ENCODE measurements at places on chromosomes 3 and 15. TPM values are rescaled to one million over a fixed set of nuclear protein-coding genes. Genes with fewer than 3 reads are reported as not detected.

THSD4 gene
- 31.1 TPM for total RNA-seq

GRCh38 chr15:68704496-68705021, 116.1 kb downstream of the ANP32A start:
- peak; percentile 20 for DNase-seq

DNA sequence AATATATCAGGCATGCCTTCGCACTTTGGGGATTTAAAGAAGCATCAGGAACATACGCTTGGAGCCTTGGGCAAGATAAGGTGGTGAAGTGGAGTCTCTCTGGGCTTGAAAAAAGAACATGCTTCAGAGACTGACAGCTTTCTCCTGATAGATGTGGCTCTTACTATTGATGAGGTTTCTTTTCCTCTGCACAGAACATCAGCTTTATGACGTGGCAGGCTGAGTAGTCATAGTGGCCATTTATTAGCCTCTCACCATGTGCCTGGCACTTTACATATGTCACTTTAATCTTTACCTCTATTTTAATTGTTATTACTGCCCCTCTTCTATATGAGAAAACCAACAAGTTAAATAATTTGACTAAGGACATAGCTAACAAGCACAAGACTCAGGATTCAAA, 19.0 kb upstream of the LRRC58 start:
- no peak for DNase-seq

DNA sequence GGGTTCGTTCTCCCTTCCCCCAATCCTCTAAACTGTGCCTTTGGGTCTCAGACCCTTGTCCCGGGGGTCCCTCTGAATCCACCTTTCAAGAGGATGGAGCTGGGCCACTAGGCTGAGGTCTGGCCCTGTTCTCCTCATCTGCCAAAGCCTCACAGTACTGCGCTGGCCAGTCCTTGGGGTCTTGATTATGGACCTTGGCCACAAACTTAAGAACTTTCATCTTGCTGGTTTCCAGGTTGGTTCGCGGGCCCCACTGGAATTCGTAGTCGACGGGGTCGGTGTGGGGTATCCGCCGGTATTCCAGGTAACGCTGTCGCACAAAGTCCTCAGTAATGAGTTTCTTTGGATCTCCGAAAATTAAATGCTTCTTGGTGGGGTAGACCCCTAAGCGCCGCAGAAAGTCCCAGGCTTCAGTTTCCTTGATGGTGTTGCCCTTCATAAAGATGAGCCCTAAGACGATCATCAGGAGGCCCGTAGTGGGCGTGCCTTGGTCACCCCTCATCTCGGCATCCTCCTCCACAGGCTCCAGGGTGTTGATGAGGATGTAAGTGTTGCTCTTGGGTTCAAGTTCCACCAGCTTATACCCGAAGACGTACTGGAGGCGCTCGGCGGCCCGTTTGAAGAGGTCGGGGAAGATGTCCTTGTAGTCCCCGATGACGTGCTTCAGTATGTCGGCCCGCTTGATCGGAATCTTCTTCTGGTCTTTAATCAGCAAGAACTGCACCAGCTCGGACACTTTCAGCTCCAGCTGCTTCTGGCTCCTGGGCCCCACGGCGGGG, 727 bp downstream of the NSMCE3 start:
- peak; percentile 34 for DNase-seq

- DNase-seq: no peak
These were observed 368.6 kb upstream of the THRB start for GRCh38 chr3:24863215-24863614.

GOLGA6L7 gene
- not detected for total RNA-seq

DNA sequence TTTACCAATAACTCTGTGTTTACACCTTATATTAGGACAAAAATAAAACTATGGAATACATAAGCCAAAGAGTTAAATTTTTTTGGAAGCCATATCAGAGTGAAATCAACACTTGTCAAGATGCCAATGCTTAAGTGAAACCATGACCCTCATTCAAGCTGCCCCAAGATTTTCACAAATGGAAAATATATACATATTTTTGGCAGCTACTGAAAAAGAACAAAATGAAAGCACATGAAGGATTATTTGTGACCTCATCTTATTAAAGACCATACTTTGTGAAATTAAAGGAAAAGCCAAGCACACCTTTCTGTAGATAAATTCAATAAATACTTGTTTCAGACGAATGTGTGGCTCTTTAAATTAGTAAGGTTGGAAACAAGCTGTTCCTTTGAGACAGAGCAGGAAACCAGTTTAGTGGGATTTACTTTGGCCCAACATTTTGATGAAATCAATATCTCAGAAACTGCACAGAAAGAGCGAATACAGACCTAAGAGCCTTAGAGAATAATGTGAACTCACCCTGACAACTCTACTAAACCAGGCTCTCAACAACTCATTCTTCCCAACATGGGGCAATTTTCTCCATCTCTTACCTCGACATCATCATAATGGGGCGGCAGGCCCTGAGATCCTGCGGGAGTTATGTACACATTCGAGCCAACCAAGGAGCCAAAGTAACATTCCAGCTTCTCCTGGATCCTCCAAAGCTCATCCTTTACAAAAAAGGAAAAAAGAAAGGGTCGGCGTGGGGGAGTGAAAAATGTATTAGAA, 11.1 kb downstream of the RIOX2 start:
- DNase-seq: no peak

- no peak for DNase-seq
These were observed 17.3 kb upstream of the CDCP1 start for GRCh38 chr3:45163481-45163880.

DNA sequence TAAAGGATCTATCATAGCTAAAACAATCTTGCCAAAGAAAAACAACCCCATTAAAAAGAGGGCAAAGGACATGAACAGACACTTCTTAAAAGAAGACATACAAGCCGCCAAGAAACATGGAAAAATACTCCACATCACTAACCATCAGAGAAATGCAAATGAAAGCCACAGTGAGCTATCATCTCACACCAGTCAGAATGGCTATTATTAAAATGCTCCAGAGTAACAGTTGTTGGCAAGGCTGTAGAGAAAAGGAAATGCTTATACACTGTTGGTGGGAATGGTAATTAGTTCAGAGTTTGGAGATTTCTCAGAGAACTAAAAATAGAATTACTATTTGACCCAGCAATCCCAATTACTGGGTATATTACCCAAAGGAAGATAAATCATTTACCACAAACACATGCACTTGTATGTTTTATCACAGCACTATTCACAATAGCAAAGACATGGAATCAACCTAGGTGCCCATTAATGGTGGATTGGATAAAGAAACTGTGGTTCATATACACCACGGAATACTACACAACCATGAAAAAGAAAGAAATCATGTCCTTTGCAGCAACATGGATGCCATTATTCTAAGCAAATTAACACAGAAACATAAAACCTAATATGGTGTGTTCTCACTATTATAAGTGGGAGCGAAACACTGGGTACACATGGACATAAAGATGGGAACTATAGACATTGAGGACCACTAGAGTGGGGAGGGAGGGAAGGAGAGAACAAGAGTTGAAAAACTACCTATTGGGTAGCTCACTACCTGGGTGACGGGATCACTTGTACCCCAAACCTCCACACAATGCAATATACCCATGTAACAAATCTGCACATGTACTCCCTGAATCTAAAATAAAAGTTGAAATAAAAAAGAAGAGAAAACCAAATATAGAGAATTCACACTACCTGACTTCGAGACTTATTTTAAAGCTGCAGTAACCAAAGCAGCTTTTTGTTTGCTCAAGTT, 32.6 kb downstream of the ITGA11 start:
- DNase-seq: no peak

ZPLD1 gene
- total RNA-seq: under 0.01 TPM

- DNase-seq: peak; percentile 11
These were observed 94.1 kb upstream of the GOLGA8J start for GRCh38 chr15:29988701-29989100.

SV2B gene
- not detected for total RNA-seq

- no peak for DNase-seq
These were observed 209.0 kb downstream of the SLCO3A1 start for GRCh38 chr15:92062505-92062904.

- DNase-seq: no peak
These were observed 6.1 kb downstream of the DNASE1L3 start for GRCh38 chr3:58204720-58205119.

DNA sequence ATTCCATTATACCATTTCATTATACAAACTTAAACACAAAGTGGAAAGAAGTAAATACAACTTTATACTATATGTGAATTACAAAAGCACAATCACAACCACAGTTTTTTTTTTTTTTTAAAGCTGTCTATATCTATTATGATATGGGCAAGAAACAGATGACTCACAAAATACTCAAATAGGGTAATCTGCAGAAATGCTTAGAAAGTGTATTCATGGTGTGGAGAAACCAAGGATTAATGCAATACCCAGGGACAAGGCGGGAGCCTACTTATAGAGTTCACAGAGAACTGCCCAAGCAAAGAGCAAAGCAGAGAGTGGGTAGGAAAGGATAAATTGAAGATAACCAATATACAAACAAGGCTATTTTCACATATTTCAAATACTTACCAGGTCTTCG, 332.0 kb downstream of the FHIT start:
- no peak for DNase-seq

DNA sequence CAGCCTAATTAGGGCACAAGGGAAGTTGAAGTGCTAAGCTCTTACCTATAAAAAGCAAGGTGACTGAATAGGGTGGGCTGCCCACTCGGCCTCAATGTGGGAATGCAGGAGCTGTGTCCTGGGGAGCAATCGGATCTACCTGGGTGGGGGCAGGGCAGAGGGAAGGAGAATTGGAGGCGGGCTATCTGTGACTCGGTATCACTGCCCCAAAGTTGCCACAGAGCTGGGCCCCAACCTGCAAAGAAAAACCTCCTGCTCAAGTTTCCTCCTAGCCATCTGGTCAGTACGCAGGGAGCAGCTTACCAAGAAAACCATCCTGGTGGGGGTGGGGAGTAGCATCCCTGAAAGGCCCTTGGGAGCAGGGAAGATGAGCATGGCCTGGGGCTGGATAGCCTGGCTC, 10.7 kb downstream of the CIB2 start:
- DNase-seq: no peak

GRCh38 chr3:143375698-143376097, 256.1 kb downstream of the CHST2 start:
- no peak for DNase-seq

DNA sequence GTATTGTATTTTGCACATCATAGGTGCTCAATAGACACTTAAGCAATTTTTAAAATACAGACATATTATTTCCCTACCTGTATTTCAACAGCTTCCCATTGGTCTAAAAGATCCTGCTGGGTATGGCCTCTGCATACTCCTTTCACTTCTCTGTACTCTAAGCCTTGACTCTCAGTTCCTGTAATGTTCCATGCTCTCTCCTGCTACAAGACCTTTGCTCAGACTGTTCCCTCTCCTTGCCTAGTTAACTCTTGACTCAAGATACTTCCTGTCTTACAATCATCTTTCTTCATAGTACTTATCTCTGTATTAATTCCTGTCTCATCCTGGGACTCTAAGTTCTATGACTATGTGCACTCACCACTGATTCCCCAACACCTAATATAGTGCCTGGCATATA, 1.7 kb downstream of the SCN11A start:
- no peak for DNase-seq

DNA sequence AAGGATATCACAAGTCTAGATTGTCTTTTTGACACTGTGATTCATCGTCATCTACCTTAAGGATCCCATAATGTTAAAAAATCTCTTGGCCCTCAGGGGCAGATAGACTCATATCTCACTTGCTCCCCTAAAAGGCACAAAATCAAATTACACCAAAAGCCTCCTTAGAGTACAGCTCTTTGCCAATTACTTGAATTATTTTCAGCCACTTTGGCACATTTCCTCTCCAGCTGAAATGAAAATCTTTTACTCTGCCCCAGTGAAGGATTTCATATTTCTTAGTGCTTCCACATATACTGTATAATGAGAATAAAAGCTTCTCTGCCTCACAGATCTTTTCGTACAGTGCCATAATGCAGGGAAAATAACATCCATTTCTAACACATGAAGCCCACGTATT, 190.7 kb upstream of the GBE1 start:
- DNase-seq: no peak

CCDC51 gene
- total RNA-seq: 16.1 TPM

DNA sequence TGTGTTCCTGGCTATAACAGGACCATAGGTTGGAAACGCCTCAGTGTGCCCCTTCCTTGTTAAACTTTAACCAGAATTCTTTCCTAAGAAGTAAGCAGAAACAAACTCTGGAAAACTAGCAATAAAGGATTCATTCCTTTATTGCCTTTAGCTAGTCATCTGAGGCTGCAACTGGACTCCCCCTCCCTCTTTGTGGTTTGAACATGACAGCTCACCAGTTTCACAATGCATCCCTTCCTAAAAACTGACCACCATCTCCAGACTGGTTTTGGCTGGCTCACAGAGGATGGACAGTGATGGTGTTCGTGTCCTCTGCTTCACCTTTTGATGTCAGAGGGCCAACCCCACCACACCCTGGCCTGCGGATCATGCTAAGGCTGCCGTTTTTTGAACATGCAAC, 27.9 kb upstream of the TGFBR2 start:
- peak; percentile 94 for DNase-seq

FBXW12 gene
- total RNA-seq: not detected

DNA sequence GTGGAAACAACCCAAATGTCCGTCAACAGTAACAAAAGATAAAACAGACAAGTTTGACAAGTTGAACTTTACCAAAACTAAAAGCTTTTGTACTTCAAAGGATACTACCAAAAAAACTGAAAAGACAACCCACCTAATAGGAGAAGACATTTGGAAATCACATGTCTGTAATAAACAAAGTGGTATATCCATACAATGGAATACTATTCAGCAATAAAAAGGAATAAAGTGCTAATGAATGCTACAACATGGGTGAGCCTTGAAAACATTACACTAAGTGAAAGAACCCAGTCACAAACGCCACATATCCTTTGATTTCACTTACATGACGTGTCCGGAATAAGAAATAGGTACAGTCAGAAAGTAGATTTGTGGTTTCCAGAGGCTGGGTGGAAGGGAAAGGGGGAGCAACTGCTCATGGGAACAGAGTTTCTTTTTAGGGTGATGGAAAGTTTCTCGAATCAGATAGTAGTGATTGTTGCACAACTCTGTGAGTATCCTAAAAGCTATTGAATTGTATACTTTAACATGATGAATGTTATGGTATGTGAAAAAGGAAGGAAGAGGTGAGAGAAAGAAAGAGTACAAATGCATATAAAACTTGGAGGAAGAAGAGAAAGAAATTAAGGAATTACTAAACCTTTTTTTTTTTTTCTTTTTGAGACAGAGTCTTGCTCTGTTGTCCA, 72.7 kb upstream of the ABHD2 start:
- DNase-seq: no peak

CPEB1 gene
- 6.9 TPM for total RNA-seq

All from IMR-90 (cell line).